Adipocyte (in vitro differentiated cells): ENCODE measurements at places on chromosomes 6 and 20.

- DNase-seq: peak; percentile 52
These were observed 130.2 kb upstream of the AKIRIN2 start for GRCh38 chr6:87832025-87832825.

GRCh38 chr6:3882866-3883265 lies 33.7 kb downstream of the FAM50B start:
- DNase-seq: peak; percentile 96

- DNase-seq: no peak
These were observed 10.1 kb upstream of the GMEB2 start for GRCh38 chr20:63636752-63637628.

DNA sequence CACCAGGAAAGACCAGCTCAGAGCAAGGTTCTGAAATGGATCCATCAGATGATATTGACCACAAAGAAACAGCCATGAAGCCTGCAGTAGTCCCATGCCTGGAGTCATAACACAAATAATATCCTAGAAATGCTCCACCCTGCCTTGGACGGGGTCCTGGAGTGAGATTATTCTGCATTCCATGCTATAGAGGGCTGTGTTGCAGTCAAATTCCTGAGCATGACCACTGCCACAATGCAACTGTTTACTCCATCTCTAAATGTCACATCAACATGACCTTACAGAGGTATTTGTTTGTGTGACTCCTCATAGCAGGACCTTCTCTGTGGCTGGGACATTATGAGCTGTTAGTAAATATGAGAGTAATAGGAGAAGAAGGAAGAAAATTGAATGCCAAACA lies 257.5 kb upstream of the TCF21 start:
- peak; percentile 78 for DNase-seq

DNA sequence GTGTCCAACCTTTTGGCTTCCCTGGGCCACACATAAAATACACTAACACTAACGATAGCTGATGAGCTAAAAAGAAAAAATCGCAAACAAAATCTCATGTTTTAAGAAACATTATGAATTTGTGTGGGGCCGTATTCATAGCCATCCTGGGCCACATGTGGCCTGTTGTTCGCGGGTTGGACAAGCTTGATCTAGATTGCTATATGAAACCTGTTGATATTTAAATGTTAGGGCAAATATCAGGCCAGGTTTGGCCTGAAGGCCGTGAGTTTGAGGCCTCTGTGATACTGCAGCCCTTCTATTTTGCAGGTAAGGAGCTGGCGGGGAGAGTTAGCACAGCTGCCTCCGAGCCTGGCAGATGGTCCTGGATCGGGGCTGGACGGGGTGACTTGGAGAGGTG lies 99.0 kb downstream of the CEBPB start:
- no peak for DNase-seq

- no peak for DNase-seq
These were observed 40.0 kb downstream of the IYD start for GRCh38 chr6:150408842-150409241.
